NCI-H510A (cell line): ENCODE measurements at places on chromosomes 5 and 9.

GRCh38 chr5:88694023-88694679 is 188.8 kb downstream of the MEF2C start:
- no peak for DNase-seq

GRCh38 chr5:98069876-98070512 is 703.5 kb upstream of the RGMB start:
- no peak for DNase-seq

DNA sequence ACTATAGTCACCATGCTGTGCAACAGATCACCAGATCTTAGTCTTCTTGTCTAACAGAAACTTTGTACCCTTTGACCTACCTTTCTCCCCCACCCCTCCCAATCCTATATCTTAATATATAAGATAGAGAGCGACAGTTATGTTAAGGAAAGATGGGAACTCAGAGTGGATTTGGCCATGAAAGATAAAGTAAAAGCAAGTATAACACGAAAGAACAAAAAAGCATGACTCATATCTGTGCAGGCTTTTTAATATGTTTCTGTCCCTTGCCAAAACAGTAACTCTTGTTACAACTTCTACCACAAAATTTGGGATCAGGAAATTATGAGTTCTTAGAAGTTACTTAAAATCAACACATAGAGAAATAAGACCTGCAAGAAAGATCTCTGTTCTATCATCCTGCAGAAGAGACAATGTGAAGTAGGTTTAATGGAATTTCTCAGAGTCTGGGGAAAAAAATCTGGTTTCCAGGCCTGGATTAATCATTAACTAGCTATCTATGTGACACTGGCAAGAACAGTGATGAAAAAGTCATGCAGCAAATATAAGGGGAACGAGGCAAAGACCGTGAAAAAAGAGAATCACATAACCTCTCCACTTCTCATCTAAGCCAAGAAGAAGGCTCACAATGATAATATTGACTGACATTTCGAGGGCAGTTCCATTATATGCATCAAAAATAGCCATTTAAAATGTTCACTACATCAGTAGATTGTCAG is 18.6 kb downstream of the BAAT start:
- no peak for DNase-seq

DNA sequence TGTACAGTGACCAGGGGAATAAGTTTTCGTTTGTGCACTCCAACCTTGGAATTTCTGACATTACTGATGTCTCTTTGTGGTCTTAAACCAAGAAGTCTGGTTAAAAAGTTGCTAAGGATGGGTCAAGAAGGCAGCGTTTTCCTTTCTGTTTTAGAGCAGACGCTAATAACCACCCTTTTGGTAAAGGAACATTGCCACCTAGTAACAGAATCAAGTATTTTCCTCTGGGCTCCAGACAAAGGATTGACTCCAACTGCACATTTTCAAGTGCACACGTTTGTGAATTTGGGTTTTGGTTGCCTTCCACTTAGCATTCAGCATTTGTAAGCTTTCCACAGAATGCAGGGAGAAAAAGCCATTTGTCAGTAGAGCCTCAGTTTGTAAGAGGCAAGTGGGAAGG is 22.2 kb upstream of the CEP78 start:
- DNase-seq, result no peak

- no peak for DNase-seq
Measured at GRCh38 chr9:123757547-123757946, 172.4 kb downstream of the DENND1A start.

GRCh38 chr9:97501972-97502221 is 431 bp downstream of the TMOD1 start:
- DNase-seq, result no peak

- no peak for DNase-seq
Measured at GRCh38 chr9:114371973-114372917, 15.5 kb downstream of the AKNA start.

- DNase-seq, result no peak
Measured at GRCh38 chr5:110441035-110441434, 285.4 kb downstream of the TMEM232 start.

GRCh38 chr5:61299261-61299681 is 32.8 kb upstream of the ZSWIM6 start:
- no peak for DNase-seq

GRCh38 chr5:124721229-124721735 is 25.2 kb downstream of the ZNF608 start:
- DNase-seq, result no peak

DNA sequence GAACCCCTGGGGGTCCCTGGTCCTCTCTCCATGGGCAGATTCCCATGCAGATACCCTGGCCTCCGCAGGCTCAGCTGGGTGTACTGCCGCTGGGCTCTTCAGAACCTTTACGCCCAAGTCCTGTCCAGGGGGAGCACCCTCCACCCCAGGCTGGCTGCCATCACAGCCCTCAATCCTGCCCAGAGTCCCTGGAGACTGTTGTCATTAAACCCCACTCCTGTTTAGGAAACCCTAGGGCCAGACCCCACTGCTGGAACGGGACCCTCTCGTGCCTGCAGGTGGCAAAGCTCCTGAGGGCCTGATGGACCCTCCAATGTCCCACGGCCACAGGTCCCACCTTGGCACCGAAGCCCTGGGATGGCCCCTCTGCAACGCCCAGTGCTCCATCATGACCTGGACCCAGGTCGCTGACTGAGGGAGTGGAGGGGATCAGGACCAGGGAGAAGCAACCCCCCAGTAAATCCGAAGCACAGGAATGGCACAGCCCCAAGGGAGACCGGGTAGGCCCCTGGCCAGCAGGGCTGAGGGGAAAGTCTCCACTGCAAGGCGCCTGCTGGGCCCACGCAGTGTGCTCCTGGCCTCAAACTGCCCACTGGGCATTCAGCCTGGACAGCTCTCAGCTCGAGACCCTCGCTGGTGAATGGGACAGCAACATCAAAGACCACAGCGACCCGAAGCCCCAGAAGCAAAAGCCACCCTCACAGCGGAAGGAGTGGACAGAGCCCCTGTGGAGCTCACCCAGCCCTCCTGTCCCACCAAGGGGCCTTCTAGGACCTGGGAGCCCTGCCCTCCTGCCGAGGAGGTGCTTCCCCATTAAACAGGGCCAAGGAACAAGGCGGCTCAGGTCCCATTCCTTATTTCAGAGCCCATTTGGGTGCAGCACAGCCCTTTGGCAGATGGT is 8.3 kb downstream of the ZDHHC11B start:
- no peak for DNase-seq

DNA sequence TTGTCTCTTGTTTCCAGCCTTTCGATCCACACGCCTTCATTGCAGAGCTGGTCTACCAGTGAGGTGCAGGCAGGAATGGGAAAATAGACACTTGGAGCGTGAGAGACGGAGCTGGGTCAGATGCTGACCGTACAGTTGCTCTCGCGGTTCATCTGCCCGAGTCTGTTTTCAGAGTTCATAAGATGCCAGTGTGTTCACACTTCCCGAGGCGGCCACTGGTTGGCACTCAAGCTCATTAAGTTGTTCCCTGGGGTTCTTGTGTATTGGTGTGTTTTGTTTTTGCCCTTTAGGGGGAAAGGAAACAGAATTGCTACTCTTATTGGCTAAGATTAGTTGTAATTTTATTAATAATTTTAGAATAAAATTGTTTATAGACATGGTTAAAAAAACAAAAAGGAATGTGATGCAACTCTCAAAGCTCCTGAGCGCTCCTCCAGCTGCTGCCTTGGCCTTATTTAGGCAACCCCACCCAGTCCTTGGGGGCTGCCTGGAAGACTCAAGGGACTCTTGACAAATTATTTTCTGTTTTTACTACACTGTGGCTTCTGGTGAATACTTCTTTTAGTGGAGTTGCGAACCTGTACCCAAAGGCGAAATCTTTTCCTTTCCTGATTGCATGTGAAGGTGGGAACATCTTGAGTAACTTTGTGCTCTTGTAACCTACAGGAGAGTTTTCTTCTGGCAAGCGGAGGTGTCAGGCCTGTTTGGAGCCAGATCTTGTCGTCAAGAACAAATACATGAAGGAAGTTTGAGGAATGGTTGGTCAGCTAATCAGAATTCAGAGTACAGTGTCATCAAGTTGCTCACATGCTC is 146.1 kb downstream of the MAST4 start:
- no peak for DNase-seq

DNA sequence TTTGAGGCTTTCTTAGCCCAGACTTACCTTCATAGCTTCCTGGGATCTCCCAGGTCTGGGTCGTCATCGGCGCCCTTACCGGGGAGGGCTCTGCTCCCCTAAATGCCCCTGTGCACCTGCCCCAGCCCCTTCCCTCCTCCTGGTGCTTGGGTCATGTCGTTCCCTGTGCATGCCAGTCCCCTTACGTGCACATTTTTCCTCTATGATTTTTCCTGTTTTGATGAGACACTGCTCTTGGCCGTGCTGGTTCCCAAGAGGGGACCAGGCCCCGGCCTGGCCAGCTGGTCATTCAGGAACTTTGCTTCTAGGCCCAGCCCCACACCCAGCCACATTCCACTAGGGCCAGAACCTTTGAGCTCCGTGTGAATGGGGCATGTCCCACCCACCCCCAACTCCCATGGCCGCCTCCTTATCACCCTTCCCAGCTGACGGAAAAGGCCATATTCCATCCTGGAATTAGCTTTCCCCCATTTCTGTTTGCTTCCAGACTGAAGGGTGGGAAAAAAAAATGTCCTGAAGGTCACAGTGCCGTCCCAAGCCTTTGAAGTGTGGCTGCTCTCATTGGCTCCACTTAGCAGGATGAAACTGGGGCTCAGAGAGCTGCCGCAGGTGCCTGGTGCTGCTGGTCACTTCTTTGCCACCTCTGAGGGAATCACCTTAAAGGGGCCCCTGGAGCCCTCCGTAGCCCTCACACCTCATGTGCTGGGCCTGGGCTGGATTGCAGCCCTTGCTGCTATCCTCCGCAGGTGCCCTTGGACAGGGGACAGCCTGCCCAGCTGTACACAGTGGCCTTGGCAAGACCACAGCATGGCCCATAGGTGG is 25.1 kb downstream of the ERGIC1 start:
- DNase-seq, result no peak

DNA sequence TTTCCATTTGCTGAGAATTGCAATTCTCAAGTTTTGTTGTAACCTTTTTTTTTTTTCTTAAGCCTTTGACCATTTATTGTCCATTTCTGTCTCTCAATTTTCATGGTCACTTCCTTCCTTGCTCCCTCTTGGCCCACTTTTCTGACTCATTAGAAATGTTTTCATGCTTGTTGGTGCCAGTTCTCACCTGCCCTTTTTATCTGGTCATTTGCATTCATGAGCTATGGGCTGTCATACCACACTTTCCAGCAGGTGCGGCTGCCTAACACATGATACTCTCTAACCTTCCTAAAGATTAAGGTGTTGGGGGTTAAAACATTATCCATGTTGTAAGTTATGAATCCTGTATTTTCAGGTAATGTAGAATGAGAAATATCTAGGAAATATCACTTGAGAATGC is 150.5 kb upstream of the TLX3 start:
- no peak for DNase-seq

DNA sequence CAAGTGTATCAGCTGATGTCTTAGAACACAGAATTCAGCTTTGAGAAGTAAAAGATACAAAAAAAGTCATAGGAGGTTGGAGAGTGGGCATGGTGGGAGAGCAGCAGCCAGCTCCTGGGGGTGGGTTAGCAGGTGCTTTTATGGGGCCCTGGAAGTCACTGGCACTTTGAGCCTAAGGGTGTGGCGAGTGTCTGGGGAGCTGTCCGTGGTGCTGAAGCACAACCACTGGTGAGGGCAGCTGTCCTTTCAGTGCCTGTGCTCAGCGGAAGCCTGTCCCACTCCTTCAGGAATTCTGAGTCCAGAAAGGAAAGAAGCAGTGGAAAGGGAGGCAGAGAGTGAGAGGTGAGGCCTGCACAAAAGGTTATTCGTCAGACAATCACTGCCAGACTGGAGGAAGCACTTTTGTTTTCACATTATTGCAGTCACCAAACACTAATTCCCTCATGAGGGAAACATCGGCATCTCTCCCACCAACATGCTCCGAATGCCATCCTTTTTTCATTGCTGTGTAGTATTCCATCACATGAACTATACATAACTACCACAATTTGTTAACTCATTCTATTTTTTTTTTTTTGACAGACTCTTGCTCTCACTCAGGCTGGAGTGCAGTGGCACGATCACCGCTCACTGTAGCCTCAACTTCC is 59.4 kb upstream of the RAPGEF1 start:
- no peak for DNase-seq

DNA sequence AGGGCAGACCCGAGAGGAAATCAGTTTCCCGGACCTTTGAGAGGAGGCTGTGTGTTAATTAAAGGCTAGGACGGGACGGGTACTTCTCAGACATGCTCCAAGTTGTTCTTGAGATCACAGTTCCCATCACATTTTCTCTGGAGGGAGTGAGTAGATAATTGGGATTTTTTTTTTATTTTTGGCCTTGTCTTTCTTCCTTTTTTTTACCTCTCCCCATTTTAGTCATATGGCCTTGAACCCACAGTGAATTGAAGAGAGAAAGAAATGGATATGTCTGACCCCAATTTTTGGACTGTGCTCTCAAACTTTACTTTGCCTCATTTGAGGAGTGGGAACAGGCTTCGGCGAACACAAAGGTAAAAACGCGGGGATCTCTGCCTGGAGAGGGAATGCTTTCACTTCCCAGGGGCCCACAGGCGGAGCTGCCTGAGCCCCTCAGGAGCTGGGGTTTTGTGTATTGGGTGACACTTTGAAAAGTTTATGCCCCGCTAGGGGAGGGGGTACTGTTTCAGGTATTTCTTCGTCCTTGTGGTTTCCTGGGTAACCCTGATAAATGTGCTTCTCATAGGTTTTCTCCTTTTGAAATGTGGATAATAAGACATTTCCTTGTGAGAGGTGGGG is 191.8 kb downstream of the CD180 start:
- DNase-seq, result no peak

- no peak for DNase-seq
Measured at GRCh38 chr5:952597-953271, 55.9 kb upstream of the NKD2 start.

- no peak for DNase-seq
Measured at GRCh38 chr9:4548811-4549725, 58.8 kb downstream of the SLC1A1 start.

DNA sequence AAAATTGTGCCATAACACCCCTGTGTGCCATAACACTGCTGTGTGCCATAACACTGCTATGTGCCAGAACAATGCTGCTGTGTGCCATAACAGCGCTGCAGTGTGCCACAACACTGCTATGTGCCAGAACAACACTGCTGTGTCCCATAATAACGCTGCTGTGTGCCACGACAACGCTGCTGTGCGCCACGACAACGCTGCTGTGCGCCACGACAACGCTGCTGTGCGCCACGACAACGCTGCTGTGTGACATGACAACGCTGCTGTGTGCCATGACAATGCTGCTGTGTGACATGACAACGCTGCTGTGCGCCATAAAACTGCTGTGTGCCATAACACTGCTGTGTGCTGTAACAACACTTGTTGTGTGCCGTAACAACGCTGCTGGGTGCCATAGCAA is 25.9 kb downstream of the CFAP90 start:
- no peak for DNase-seq

DNA sequence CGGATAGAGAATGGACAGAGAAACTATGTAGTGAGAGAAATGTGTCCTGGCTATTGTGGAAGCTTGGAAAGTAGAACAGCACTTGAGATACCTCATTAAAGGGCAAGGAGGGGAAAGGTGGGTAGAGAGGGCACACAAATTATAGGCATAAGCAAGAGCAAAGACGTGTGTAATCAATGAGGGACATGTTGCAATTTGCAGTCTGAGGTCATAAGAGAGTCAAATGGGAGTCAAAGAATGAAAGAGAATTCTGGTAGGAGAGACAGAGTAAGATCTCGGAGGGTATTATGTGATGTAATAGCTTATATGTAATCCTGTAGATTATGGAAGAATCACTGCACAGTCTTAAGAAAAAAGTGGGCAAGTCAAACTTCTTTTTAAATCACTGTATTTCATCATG is 312.0 kb upstream of the RGMB start:
- DNase-seq, result no peak

- DNase-seq, result no peak
Measured at GRCh38 chr5:132778129-132778528, 1.1 kb upstream of the SEPTIN8 start.

- DNase-seq, result no peak
Measured at GRCh38 chr5:98905857-98906688, 22.7 kb downstream of the CHD1 start.
